GM03348 (cell line): ENCODE measurements at places on chromosomes 16 and 17.

- peak; percentile 59 for DNase-seq
These were observed 30.1 kb upstream of the GAA start for GRCh38 chr17:80071116-80071841.

GRCh38 chr16:51982715-51983680 lies 563.9 kb downstream of the TOX3 start:
- peak; percentile 70 for DNase-seq

DNA sequence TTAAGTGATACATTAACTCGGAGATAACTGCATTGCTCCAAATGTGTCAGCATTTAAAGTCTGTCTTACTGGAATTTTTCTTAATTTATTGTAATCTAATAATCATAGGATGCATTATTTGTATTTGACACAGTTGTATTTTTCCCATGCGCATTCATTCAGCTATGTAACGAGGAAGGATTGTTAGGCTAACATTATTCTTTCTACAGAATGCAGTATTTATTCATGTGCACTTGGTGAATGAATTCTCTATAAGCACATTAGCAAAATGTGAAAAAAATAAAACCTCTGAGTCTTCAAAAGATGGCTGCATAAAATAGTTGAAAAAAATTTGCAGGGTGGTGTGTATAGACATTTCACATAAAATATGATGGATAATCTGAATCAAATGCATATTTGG lies 168.6 kb downstream of the CNTNAP4 start:
- DNase-seq, result no peak

DNA sequence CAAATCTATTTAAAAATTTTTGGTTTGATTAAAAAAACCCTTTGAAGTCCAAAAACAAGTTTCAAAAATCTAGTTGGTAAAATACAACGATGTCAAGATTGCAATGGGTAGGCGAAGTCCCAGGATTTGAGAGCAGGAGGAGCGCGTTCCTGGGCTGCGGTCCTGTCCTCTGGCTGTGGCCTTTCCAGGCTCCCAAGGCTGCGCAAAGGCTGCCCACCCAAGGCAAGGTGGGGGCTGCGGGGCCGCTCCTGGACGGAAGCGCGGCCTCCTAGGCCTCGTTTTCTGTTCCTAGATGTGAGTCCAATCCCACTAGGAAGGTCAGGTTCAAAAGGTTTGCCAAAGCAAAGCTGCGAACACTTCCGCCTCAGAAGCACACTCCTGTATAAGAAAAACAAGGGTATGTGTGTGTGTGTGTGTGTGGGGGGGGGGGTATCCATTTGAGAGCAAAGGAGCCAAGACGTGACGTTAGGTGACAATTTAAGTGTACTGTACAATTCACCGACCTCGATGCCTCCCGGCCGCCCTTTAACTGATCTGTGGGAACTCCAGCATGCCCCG lies 9.2 kb downstream of the AHSP start:
- DNase-seq, result no peak

DNA sequence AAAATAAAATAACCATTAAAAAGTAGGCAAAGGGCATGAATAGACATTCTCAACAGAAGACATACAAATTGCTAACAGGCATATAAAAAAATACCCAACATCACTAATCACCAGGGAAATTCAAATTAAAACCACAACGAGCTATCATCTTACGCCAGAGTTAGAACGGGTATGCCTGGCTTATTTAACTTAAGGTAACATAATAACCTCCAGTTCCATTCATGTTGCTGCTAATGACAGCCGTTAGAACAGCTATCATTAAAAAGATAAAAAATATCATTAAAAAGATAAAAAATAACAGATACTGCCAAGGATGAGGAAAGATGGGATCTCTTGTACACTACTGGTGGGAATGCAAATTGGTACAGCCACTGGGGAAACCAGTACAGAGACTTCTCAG lies 89.3 kb downstream of the GAS7 start:
- DNase-seq, result no peak

DNA sequence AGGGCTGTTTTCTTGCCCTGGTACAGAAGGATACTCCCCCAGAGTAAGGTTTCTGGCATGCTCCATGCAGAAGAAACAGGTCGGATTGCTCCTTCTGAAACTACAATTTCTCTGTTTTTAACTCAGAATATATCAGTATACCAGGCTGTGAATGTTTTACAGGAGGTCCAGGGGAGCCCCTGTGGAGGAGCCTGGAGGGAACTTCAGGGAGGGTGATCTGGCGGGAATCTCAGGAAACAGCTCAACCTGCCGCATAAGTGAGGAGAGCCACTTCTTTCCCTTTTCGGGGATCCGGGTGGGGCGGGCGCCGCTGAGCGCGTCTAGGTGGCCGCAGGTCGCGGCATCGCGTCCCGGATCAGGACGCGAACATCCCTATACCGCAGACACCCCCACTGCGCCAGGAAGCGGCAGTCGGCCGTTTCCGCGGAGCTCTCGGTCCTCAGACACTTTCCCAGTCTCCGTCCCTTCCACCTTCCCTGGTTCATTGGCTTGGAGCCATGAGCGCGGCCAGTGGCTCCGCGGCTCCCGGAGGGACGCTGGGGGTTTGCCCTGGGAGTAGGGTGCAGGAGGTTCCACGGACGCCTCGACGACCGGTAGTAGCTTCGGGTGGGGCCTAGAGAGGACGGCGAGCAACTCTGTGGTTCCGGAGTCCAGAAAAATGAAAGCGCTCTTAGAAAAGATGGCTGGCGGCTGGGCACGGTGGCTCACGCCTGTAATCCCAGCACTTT lies 3.1 kb upstream of the ZNF764 start:
- DNase-seq, result peak; percentile 41

DNA sequence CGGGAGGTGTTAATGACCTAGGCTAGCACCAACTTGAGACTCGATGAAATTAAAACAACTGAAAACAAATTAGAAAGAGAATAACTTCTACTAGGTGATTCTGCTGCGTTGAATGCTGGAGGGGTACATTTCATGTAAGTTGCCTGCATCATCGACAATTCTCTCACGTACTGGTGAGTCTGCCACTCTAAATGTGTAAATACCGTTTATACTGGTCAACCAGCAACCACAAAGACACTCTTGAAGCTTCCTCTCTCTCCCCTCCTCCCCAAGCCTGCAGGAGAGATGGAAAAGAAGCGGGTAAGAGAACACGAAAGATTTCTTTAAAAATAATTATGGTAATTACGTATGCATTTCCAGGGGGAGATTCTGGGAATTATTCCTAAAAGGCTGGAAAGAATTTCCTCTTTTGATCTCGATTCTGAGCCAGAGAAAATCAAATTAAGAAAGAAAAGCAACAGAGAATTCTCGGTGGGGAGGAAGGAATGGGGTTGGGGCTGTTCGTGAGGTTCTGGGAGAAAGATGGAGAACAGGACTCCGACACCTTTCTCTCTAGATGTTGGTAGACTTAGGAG lies 68.6 kb upstream of the MRTFB start:
- DNase-seq, result no peak

GRCh38 chr17:75077072-75077495 lies 10.7 kb upstream of the SLC16A5 start:
- DNase-seq, result no peak

- no peak for DNase-seq
These were observed 5.5 kb downstream of the BCO1 start for GRCh38 chr16:81243942-81244341.

DNA sequence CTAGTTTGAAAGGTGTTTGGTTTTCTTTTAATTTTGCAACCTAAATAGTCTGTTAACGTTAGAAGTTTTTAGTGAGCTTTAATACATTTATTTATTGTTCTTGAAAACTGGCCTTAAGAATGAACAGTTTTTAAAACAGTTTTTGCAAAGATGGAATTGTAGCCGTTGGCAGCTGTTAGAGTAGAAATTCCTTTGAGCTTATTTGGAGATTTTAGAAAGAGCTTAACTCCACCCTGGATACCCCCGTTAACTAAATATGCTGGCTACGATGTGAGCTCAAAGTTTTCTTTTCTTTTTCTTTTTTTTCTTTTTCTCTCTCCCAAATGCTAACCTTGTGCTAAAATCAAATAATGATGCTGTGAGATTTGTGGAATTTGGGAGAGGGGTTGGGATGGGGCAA lies 75.2 kb downstream of the COX10 start:
- peak; percentile 24 for DNase-seq

- DNase-seq, result no peak
These were observed 28.7 kb upstream of the ALDH3A2 start for GRCh38 chr17:19619705-19620325.

GRCh38 chr16:80720804-80721371 lies 83.5 kb downstream of the CDYL2 start:
- DNase-seq, result peak; percentile 30

- DNase-seq, result no peak
These were observed 126.1 kb upstream of the PLCG2 start for GRCh38 chr16:81652798-81653505.

GRCh38 chr17:8188263-8188839 lies 1.6 kb downstream of the BORCS6 start:
- DNase-seq, result no peak

DNA sequence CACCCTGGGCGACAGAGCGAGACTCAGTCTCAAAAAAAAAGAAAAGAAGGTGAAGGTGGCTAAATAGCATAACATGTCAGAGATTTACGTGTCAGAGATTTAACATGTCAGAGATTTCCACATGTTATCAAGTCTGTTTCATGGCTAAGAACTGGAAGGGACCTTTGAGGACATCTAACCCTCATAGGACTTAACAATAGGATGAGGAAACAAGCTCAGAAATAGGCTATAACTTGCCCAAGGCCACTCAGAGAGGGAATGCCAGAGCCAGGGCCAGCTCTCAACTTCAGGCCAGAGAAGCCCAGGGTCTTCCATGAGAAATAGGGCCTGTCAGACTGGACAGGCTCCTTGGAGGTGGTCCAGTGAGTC lies 26.8 kb upstream of the ZNF629 start:
- no peak for DNase-seq

- DNase-seq, result peak; percentile 65
These were observed 72.6 kb downstream of the CLEC16A start for GRCh38 chr16:11016993-11017392.

DNA sequence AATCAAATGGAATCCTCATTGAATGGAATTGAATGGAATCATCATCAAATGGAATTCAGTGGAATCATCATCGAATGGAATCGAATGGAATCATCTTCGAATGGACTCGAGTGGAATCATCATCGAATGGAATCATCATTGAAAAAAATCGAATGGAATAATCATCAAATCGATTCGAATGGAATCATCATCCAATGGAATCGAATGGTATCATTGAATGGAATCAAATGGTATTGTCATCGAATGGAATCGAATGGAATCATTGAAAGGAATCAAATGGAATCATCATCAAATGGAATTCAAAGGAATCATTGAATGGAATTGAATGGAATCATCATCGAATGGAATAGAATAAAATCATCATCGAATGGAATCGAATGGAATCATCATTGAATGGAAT lies 619.3 kb downstream of the TP53TG3F start:
- no peak for DNase-seq

DNA sequence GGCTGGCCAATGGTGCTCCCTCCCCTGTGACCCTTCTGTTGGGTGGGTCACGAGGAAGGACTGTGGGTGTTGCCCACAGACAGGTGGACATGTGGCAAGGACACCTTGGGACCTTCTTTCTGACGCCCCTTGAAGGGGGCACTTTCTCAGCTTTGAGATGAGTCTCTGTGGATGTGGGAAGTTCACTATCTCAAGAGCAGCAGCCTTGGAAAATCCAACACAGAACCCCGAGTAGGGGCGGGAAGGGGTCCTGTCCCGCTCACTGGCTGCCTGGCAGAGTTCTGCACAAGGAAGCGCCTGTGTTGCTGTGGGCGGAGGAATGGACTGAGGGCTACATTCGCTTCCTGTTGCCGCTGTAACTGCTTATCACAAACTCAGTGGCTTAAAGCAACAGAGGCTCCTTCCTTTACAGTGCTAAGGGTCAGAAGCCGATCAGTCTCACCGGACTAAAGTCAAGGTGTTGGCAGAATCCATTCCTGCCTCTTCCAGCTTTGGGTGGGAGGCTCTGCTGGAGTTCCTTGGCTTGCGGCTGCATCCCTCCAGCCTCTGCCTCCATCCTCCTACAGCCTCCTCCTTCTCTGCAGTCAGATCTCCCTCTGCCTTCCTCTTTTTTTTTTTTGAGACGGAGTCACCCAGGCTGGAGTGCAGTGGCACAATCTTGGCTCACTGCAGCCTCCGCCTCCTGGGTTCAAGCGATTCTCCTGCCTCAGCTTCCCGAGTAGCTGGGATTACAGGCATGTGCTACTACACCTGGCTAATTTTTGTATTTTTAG lies 305.2 kb downstream of the SEC14L1 start:
- no peak for DNase-seq

DNA sequence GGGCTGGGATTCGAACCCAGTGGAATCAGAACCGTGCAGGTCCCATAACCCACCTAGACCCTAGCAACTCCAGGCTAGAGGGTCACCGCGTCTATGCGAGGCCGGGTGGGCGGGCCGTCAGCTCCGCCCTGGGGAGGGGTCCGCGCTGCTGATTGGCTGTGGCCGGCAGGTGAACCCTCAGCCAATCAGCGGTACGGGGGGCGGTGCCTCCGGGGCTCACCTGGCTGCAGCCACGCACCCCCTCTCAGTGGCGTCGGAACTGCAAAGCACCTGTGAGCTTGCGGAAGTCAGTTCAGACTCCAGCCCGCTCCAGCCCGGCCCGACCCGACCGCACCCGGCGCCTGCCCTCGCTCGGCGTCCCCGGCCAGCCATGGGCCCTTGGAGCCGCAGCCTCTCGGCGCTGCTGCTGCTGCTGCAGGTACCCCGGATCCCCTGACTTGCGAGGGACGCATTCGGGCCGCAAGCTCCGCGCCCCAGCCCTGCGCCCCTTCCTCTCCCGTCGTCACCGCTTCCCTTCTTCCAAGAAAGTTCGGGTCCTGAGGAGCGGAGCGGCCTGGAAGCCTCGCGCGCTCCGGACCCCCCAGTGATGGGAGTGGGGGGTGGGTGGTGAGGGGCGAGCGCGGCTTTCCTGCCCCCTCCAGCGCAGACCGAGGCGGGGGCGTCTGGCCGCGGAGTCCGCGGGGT lies at the start of gene CDH1:
Gene CDH1, plus strand, starts transcription at position 247 of the 684 bp plus-strand sequence. Its CDS starts 124 bp downstream, at position 371.
- no peak for DNase-seq

DNA sequence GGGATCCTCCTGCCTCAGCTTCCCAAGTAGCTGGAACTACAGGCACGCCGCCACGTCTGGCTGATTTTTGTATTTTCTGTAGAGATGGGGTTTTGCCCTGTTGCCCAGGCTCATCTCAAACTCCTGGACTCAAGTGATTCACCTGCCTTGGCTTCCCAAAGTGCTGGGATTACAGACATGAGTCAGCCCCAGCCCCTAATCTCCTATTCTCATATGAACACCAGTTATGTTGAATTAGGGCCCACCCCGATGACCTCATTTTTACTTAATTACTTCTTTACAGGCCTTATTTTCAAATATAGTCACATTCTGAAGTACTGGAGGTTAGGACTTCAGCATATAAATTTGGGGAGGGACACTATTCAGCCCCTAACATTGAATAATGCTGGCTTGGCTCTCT lies 49.2 kb downstream of the ZNRF1 start:
- no peak for DNase-seq
